Activated CD4-positive, alpha-beta T cell treated with anti-CD3 and anti-CD28 coated beads for 1 hour (primary cell): ENCODE measurements at places on chromosomes 3 and 15.

GRCh38 chr3:21755896-21756295, 4.9 kb upstream of the ZNF385D start:
- no peak for DNase-seq

DNA sequence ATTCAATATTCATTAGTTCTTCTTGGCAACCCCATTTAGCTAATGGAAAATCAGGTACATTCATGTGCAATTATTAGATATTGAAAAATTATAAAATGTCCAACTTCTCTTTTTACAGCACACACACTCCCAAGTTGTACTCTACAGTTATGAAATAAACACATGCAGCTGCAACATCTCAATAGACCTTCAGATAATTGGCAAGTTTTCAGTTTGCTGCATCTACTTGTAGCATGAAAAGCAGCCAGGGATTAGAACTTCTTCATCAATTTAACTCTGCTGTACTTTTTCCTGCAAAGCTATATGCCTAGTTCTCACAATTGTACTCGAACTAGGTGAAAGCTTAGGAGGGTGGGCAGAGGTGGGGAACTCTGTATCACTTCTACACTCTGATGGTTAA, 46.6 kb upstream of the FHIT start:
- no peak for DNase-seq

- no peak for DNase-seq
These were observed 5.0 kb downstream of the JMJD7 start for GRCh38 chr15:41832875-41833274.

DNA sequence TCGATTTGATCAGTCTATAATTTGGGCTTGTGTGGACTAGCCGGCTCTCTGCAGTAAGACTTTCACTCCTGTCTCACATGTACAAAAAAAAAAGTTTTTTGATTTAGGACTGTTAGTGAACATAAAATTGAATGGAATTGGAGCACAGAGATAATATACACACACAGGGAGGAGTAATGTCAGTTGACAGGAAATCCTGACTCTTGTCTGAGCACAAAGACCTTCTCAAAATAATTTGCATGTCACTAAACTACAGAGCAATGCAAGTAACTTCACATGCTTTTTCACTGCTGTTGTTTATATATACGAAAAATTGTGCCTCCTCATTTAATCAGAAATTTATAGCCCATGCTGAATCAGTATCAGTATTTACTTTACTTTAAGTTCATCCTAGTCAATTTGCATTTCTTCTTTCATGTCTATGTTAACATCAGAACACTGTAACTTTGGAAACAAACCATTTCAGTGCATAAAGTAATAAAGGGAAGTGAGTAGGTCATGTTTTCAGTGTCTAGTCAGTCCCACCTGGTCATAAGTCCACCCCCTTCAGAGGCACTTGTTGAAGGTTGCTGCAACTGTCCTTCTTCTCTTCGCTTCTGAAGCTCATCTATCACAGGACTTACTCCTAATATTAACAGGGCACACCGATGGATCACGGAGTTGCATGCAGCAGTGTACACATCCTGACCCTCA, 115.8 kb downstream of the FBXL22 start:
- no peak for DNase-seq

- no peak for DNase-seq
These were observed 52.1 kb upstream of the WDR72 start for GRCh38 chr15:53811530-53811929.

DNA sequence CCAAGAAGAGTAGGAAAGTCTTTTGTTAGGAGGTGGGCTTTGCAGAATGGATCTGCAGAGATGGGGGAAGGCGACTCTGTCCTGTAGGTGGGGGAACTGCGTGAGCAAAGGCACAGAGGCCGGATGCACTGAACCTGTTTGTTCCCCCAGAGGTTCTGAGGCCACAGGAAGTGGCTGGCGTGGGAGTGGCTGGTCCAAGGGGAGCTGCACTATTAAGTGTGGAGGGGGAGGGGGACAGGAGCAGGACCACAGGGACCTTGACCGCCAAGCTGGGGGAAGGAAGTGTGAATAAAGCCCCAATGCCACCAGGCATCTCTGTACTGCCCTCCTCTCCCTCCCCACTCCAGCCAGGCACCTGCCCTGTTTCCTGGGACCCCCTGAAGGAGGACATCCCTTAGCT, 51.8 kb downstream of the CYP11A1 start:
- DNase-seq: no peak
